Natural killer cell (primary cell): ENCODE measurements at places on chromosomes 7 and 10.

DNA sequence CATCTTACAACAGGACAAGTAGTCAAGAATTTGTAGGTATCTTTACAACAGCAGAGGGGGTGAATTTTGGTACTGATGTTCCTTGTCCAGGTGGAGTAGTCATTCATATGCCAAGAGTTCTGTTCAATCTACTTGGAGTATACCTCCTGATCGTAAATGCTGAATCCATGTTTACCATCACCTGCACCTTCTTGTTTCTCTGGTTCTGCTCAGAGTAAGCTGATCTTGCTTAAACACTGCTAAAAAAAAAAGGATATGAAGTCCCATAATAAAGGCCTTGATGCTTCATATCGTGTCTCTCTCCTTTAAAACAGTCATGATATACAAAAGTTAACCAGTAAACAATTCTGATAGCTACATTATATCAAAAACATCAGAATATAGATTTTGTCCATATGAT, 45.3 kb upstream of the FOXP2 start:
- DNase-seq: no peak

GRCh38 chr7:157033483-157034473, 23.3 kb upstream of the MNX1 start:
- no peak for DNase-seq

- no peak for DNase-seq
These were observed 16.0 kb upstream of the LANCL2 start for GRCh38 chr7:55349121-55349520.

DNA sequence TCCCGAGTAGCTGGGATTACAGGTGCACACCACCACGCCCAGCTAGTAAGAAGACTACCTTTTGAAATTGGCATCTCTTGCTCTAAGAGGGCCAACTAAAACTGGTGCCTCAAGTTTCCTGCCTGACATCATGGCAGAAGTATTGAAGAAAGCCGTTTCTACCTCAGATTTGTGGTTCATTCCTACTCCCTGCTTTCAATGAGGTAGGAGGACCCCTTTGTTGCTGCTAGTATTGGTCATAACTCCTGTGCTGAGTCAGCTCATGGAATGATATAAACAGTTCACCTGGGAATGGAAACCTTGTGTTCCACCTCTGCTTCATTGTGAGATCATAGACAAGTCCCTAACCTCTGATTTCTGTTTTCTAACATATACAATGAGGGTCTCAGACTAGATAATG, 82.8 kb downstream of the CDK6 start:
- no peak for DNase-seq

GRCh38 chr7:94231305-94231704, 163.4 kb upstream of the COL1A2 start:
- no peak for DNase-seq

GRCh38 chr7:47591655-47592572, 10.0 kb upstream of the TNS3 start:
- DNase-seq: no peak

- no peak for DNase-seq
These were observed 63.4 kb downstream of the CAV1 start for GRCh38 chr7:116588225-116588624.

- DNase-seq: no peak
These were observed 40.8 kb upstream of the PFKFB3 start for GRCh38 chr10:6161921-6162320.

DNA sequence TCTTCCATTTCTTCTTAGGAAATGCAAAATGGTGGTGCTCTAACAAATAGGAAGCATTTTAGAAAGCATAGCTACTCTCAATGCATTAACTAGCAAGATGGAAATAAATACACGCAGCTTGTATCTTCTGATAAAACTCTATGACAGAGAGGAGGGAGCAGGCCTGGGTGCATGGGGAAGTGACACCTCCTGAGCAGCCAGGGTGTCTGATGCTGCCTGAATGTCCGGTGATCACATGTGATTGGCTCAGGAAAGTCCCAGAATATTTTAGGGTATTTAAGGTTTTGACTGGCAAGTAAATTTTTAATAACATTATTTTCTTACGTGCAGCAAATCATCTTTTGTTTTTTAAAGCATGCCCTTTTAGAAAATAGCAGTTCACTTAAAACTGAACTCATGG, 261.0 kb upstream of the KLF6 start:
- no peak for DNase-seq

GRCh38 chr10:89175816-89176215, 31.3 kb downstream of the CH25H start:
- no peak for DNase-seq

GRCh38 chr10:352476-353235, 217.4 kb downstream of the ZMYND11 start:
- DNase-seq: peak; percentile 23
